ENCODE measurements at places on chromosomes 12 and 14.

DNA sequence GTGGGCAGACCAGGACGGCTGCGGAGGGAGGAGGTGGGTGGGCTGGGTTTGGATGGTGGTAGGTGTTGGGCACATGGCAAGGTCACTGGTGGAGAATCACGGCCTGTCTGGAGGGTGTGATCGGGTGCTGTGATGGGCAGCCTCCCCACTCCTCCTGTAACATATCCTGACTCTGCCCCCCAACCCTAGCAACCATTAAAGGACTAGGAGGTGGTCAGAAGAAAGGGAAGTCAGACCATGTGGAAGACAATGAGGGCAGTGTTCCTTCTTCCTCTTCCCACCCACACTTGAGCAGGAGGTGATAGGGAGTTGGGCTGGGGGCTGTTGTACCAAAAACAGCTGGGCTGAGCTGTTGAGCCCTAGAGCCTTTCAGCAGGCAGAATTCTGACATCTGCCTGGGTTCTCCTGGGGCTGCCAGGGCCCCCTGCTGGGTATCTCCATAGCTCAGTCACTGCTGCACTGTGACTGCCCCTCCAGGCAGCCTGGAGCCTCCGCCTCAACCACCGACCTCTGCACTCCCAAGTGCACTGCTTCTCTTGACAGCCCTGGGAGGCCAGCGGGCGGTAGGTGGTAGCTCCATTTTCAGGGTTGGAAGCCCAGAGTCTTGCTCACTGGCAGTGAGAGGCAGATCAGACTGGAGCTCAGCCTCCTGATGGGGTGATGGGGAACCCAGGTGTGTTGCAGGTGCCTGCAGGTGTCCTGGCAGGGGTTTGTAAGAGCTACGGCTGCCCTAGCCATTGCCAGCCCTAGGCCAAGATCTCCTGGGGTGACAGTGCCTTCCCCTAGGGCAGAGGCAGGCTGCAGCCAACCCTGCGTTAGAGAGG lies 15.4 kb downstream of the VASH1 start:
- no peak for DNase-seq

DNA sequence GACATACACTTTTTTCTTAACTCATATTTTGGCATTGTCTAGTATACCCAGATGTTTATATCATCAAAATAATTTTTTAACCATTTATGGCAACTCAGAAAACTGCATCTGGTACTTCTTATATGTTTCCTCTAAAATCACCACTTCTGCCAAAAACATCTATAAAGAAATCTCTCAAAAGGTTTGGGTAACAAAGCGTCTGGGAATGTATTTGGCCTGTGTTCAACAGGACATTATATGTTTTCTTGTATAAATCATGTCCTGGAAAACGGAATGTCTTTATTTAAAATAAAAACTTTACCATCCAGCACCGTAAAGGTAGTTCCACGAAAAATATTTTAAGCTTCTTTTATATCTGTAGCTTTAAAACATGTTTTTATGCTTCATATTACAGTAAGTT lies 36.1 kb upstream of the FBLN5 start:
- DNase-seq: no peak

GRCh38 chr12:27277846-27278260 lies 33.8 kb downstream of the STK38L start:
- DNase-seq: no peak

GRCh38 chr14:92462568-92462967 lies 51.0 kb upstream of the RIN3 start:
- no peak for DNase-seq

DNA sequence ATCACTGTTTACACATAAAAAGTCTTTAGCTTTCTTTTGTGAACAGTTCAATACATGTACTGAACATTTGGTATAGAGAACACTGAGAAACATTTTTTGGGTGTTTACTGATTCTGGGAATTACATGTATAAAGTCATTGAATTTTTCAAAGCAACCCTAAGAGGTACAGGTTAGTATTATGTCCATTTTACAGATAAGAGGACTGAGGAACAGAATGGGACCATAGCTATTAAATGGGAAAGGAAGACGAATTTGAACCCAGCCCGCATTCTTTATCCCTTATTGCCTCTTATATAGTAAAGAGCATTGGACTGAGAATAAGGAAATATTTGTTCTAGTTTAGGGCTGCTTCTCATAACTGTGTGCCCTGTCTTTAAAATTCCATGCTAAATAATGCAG lies 889 bp upstream of the KANSL2 start:
- no peak for DNase-seq

DNA sequence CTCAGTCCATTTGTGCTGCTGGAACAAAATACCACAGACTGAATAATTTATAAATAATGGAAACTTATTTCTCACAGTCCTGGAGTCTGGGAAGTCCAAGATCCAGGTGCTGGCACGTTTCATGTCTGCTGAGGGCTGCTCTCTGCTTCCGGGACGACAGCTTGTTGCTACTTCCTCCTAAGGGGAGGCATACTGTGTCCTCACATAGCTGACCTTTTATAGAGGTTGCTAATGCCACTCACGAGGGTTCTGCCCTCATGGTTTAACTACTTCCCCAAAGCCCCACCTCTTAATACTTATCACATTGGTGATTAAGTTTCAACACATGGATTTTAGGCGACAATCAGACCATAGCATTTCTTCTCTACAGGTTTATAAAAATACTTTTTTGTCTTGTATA lies 411.1 kb downstream of the NRXN3 start:
- DNase-seq: no peak

DNA sequence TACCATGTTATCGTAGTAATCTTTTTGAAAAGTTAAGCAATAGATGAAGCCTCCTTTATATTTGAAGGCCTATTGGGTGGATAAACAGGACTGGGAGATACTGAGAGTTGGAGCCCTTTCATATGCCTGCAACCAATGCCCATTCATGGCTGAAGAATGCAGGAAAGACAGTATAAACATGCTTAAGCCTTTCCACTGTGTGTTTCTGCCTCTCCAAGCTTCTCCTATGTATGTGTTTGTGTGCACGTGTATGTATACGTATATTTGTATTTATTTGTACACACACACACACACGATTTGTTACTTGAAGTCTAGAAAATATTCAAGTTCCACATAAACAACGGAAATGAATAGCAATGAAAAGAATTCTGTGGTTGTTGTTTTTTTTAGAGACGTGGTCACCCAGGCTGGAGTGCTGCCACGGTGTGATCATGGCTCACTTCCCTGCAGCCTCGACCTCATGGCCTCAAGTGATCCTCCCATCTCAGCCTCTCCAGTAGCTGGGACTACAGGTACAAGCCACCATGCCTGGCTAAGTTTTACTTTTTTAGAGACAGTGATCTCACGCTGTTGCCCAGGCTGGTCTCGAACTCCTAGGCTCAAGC lies 1453.5 kb downstream of the AACS start:
- no peak for DNase-seq

DNA sequence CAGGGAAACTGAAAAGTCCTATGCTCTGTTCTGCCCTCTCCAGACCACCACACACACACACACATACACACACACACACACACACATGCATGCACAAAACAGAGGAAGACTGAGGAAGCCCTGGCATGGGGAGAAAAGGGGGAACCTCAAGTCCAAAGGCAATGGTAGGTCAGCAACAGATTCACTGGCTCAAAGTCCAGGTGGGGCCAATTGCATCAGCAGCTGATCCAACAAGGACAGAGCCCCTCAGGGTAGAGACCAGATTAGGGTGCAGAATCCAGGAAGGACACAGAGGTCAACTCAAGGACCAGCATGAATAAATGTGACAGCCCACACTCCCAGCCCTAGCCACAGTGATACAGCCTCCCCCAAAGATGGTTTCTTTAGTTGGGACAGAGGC lies 425.0 kb upstream of the SOX5 start:
- no peak for DNase-seq

GRCh38 chr14:64693810-64694165 lies 10.4 kb upstream of the PLEKHG3 start:
- no peak for DNase-seq

DNA sequence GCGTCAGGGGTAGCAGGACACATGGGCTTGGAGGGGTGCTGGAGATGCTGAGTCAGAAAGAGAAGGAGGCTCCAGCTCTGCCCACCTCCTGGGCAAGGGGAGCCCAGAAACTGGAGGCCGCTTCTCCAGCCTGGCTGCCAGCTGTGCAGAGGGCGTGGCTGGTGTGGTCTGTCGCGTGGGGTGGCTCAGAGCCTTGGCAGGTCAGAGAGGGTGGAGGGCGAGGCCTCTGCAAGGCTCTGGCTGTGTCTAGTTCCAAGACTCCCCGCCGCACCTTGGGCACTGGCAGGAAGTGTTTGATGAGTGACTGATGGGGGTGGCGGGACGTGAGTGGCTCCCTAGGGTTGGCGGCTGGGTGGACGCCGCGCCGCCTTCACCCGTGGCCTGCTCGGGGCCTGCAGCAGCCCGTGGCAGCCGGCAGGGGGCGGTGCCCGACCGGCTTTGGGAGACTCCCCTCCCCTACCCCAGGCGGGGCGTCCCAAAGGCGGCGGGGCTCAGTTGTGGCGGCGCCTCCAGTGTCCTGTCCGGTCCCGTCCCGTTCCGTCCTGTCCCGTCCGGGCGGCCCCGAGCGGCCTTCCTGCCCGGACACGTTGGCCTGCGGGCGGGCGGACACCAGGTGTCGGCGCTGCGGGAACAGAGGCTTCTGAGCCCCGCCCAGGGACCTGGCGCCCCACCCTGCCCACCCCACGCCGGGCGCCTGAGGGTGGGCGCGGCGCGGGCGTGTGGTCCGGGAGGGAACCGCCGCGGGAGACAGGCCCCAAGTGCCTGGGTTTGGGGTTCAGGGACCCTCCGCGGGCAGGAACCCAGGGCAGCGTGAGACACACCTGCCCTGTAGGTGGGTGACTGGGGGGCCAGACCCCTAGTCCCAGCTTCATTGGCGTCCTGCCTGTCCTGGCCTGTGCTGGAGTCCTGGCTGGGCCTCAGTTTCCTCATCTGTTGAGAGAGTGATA lies 39.7 kb downstream of the KRT80 start:
- peak; percentile 78 for DNase-seq

- DNase-seq: no peak
Measured at GRCh38 chr12:49895773-49896172, 7.9 kb downstream of the FAIM2 start.

GRCh38 chr12:128983371-128983770 lies 130.1 kb downstream of the GLT1D1 start:
- no peak for DNase-seq

DNA sequence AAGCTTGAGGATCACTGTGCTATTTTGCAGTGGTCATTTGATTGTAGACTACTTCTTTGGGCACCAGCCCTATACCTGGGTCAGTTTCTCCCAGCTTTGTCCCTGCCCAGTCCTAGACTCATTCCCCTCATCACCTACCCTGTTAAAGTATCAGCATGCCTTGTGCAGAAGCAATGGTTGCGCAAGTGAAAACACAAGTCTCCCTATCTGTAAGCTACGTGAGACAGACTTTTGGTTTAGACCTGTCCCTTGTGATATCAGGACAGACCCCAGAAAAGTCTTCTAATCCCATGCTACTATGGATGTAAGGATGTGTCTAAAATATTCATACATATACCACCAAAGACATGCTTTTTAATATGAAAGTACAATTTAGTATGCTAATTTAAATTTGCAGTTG lies 88.8 kb upstream of the ATP2B1 start:
- DNase-seq: no peak

GRCh38 chr14:55973911-55974630 lies 144.1 kb upstream of the PELI2 start:
- no peak for DNase-seq

GRCh38 chr14:55901291-55901690 lies 216.9 kb upstream of the PELI2 start:
- DNase-seq: no peak

DNA sequence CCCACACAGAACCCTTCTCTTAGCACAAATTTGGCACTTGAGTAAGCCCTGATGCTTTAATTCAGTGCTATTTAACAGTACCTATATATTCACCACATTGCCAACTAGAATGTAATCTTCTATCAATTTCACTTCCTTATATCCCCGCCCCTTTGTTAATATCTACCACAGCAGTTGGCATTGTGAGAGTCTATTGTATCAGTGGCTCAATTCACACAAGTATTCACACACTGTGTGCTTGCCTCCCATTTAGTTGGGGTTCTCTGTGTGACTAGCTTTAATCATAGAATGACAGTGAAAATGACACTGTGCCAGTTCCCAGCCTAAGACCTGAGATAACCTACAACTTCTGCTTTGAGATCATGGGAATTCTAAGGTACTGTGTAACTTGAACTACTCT lies 103.1 kb downstream of the SEC23A start:
- DNase-seq: no peak

DNA sequence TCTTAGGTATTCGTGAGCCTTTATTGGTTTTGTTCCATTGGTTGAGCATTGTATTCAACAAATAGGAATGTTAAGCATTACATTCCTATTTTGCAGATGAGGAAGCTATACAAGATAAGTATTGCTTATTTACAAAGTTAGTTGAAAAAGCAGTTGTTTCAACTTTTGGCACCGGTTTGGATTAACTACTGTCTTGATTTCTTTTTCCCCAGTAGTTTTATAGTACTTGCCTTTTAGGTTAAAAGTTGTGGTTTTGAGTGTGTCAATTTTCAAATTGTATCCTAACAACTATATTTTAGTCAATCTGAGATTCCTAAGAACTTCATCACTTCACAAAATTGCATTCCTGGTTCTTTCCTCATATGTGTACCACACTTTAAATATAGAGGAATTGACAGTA lies 23.8 kb upstream of the MBIP start:
- DNase-seq: no peak

- no peak for DNase-seq
Measured at GRCh38 chr12:58314610-58315009, 373.2 kb downstream of the ATP23 start.

DNA sequence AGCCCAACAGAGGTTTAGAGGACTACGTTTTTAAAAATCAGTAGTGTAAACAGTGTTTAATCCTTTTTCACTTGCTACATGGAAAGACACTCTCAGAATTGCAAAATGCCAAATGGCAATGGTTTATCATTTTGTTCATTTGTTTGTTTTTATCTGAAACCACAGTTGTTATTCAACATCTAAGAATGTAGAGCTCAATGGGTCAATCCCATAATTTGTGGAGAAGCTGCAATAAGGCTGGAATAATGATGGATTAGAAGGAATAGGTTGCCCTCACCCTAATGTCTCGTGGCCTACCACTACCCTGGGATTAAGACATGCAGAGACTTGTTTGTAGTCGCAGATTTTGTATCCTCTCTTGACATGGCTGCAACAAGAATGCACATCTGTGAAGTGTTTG lies 115.7 kb downstream of the LLPH start:
- DNase-seq: no peak

DNA sequence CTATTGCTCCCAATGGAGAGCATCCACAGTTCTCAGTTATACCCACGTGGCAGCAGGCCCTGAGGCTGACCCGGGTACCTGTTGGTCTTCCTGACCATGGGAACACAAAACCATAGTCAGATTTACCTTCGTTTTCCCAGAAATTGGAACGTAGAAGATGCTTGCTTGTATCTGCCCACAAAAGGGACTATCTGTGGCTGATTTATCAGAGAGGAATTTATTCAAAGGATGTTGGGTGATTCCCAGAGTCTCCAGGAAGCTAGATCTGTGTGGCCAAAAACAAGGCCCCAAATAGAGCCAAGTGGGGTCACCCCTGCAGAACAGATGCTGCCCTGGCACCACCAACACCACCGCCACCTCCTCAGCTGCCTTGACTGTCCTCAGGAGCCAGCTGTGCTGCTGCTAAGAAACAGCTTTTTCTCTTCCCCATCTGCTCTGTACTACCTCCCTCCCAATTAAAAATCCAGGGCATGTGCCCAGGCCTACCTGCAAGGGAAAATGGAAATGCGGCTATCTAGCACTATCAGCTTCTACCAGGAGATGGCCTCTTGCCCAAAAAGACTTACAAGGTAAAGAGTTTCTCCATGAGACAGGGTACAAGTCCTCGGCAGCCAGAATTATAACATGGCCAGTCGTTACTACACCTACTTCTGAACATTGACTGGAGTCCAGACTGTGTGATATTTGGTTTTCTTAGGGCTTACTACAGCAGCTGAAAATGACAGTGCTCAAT lies 128.6 kb upstream of the PLEKHG7 start:
- no peak for DNase-seq
